ENCODE measurements at places on chromosomes 5 and 9. TPM values are rescaled to one million over a fixed set of nuclear protein-coding genes. Genes with fewer than 3 reads are reported as not detected.

The PHF24 gene
- total RNA-seq: not detected

The PDCD1LG2 gene
- total RNA-seq: 0.51 TPM

The ADAMTS16 gene
- total RNA-seq: not detected

The KCTD16 gene
- 0.04 TPM for total RNA-seq

The NPR3 gene
- total RNA-seq: not detected
